ENCODE measurements at places on chromosomes 1 and 21.

DNA sequence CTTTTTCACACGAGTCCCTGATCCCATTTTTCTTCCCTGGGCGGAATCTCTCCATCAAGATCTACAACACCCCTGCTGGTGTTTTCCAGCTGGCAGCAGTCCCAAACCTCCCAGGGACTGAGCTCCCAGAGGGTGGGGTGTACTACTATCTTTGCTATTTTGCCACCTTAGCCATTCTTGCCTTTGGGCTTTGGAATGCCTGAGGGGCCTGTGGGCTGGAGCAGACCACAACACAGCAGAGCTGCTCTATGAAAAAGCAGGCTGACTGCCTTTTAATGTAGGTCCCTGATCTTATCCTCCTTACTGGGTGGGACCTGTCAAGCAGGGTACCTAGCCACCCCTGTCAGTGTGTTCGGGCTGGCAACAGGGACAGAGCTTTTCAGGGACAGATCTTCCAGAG lies 91.9 kb downstream of the KCNT2 start:
- H3K36me3 ChIP-seq = no peaks in the 10 kb centered on the region
- H3K4me3 ChIP-seq = no peak overlapping the region
- no peak overlapping the region for H3K27ac ChIP-seq
- H3K4me1 ChIP-seq = no peaks in the 10 kb centered on the region

GRCh38 chr1:26994020-26994786 lies 711 bp downstream of the TRNP1 start:
- H3K4me1 ChIP-seq = peaks cover 62% of the 10 kb centered on the region
- peak overlapping the region; percentile 70 for H3K4me3 ChIP-seq
- DNase-seq = no peak
- H3K27me3 ChIP-seq = 0 out of 2 replicates have a peak, but pooled peaks cover 6% of the 10 kb centered on the region
- H3K36me3 ChIP-seq = peaks cover 5% of the 10 kb centered on the region

GRCh38 chr1:25460020-25460419 lies 29.3 kb downstream of the MACO1 start:
- no peak overlapping the region for H3K4me3 ChIP-seq
- no peak overlapping the region for H3K27ac ChIP-seq
- no peak for DNase-seq
- no peaks in the 10 kb centered on the region for H3K4me1 ChIP-seq

GRCh38 chr1:24666794-24667193 lies 23.7 kb downstream of the SRRM1 start:
- peaks cover 5% of the 10 kb centered on the region for H3K4me1 ChIP-seq
- H3K27ac ChIP-seq = no peak overlapping the region
- peaks cover 97% of the 10 kb centered on the region for H3K36me3 ChIP-seq
- H3K4me3 ChIP-seq = no peak overlapping the region

GRCh38 chr1:71294178-71294577 lies 213.3 kb upstream of the ZRANB2 start:
- no peaks in the 10 kb centered on the region for H3K4me1 ChIP-seq
- no peak overlapping the region for H3K27ac ChIP-seq
- H3K27me3 ChIP-seq = no peaks in the 10 kb centered on the region
- H3K36me3 ChIP-seq = no peaks in the 10 kb centered on the region
- no peak overlapping the region for H3K4me3 ChIP-seq
- DNase-seq = no peak

DNA sequence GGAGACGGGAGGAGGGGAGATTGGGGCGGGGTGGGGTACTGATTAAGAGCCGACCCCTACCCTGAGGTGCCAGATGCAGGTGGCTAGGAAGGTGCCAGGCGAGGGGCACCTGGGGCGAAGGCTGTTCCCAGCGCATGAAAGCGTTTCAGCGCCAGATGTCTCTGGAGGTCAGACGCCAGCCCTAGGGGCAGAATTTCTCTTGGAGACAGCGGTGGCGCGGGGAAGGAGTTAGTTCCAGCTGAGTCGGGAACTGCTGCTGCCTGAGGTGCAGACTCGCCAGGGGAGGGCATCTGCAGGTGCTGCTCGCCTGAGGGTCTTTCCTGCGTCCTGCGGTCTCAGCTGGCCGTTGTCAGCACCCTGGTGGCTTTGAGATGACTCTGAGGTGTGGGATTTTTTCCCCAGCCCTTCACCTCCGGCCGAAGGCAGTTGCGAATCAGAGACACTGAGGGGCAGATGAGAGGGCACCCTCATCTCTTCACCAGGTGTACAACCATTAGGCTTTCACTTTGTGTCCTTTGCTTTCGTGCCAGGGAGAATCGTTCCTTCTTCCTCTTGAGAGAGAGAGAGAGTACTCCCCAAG lies 539 bp downstream of the CGN start:
- no peak overlapping the region for H3K27ac ChIP-seq
- peak overlapping the region; percentile 55 for H3K4me3 ChIP-seq
- peaks cover 25% of the 10 kb centered on the region for H3K4me1 ChIP-seq
- no peaks in the 10 kb centered on the region for H3K36me3 ChIP-seq
- no peak for DNase-seq
- peaks cover 2% of the 10 kb centered on the region for H3K27me3 ChIP-seq

DNA sequence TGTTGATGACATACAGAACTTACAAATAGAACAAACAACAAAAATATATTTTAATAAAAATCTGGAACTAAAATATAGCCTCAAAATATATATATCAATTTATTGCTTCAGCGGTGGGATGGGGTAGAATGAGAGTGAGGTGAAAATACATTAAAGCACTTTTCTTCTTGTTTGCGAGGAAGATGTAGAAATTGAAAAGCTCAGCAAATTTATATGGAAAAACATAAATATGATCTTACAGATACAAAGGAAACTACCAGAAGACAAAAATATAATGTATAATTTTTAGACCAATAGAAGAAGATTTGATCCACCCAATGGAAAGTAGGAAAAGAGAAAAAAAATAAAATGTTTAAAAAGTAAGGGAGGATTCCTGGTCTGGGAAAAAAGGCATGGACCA lies 372.2 kb downstream of the DISC1 start:
- no peak overlapping the region for H3K27ac ChIP-seq
- no peaks in the 10 kb centered on the region for H3K4me1 ChIP-seq
- no peaks in the 10 kb centered on the region for H3K36me3 ChIP-seq
- no peak for DNase-seq

GRCh38 chr1:175749075-175749474 lies 5.7 kb upstream of the TNR start:
- no peaks in the 10 kb centered on the region for H3K36me3 ChIP-seq
- no peak overlapping the region for H3K4me3 ChIP-seq
- no peaks in the 10 kb centered on the region for H3K27me3 ChIP-seq
- H3K4me1 ChIP-seq = no peaks in the 10 kb centered on the region
- no peak overlapping the region for H3K27ac ChIP-seq

- H3K4me3 ChIP-seq = no peak overlapping the region
- no peak overlapping the region for H3K27ac ChIP-seq
- no peaks in the 10 kb centered on the region for H3K36me3 ChIP-seq
- no peak for DNase-seq
- H3K27me3 ChIP-seq = no peaks in the 10 kb centered on the region
Observed at GRCh38 chr1:90291431-90292216, 296.7 kb downstream of the ZNF326 start.

DNA sequence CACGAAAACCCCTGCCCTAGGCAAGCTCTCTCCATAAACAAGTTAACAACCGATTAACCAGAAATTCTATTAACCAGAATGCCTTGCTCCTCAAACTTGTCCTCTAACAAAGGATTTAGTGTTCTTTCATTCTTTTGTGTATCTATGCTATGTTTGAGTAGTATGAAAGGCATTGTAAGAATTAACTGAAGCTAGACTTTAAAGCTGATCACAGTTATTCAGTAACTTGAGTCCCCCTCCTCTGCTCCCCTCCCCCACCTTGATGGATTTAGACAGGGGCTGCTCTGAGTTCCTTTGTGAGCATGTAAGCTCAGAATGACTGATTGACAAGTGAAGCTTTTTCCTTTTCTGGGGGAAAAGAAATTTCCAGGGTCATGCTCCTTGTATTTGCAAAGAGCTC lies 257.6 kb downstream of the TTLL7 start:
- no peak for DNase-seq
- no peak overlapping the region for H3K4me3 ChIP-seq
- H3K4me1 ChIP-seq = no peaks in the 10 kb centered on the region
- no peak overlapping the region for H3K27ac ChIP-seq

- H3K4me3 ChIP-seq = no peak overlapping the region
- no peaks in the 10 kb centered on the region for H3K36me3 ChIP-seq
- no peaks in the 10 kb centered on the region for H3K27me3 ChIP-seq
- no peak for DNase-seq
Observed at GRCh38 chr1:77342745-77343144, 60.9 kb downstream of the AK5 start.

DNA sequence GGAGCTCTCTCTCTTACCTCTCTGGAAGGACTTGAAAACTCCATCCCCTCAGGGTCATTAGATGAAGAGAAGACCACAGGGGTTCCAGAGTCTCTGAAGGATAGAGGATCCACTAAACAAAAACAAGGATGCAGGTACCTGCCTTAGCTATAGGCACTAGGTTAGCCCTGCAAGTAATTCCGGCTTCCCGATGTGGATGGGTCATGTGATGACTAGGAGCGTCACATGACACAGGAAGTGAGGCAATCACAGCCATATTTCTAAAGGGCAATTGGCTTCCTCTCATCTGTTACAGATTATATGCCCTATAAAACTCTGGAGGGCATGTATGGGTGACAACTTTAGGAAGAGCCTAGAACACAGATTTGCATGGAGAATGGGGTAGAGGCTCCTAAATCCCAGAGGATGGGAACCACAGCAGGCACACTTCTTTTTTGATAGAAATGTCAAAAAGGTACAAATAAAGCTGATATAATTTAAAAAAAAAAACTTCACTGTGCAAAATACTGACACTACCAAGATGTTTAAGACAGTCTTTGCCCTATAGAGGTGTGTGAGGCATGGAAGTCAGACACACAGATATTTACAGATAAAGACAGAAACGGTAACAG lies 14.1 kb downstream of the ENTREP3 start:
- H3K27me3 ChIP-seq = no peaks in the 10 kb centered on the region
- no peak overlapping the region for H3K27ac ChIP-seq
- H3K4me3 ChIP-seq = peak overlapping the region; percentile 21
- H3K4me1 ChIP-seq = peaks cover 25% of the 10 kb centered on the region
- peaks cover 12% of the 10 kb centered on the region for H3K36me3 ChIP-seq

- H3K36me3 ChIP-seq = no peaks in the 10 kb centered on the region
- H3K27ac ChIP-seq = no peak overlapping the region
- H3K27me3 ChIP-seq = no peaks in the 10 kb centered on the region
Observed at GRCh38 chr1:14912839-14913481, 240.6 kb upstream of the TMEM51 start.

DNA sequence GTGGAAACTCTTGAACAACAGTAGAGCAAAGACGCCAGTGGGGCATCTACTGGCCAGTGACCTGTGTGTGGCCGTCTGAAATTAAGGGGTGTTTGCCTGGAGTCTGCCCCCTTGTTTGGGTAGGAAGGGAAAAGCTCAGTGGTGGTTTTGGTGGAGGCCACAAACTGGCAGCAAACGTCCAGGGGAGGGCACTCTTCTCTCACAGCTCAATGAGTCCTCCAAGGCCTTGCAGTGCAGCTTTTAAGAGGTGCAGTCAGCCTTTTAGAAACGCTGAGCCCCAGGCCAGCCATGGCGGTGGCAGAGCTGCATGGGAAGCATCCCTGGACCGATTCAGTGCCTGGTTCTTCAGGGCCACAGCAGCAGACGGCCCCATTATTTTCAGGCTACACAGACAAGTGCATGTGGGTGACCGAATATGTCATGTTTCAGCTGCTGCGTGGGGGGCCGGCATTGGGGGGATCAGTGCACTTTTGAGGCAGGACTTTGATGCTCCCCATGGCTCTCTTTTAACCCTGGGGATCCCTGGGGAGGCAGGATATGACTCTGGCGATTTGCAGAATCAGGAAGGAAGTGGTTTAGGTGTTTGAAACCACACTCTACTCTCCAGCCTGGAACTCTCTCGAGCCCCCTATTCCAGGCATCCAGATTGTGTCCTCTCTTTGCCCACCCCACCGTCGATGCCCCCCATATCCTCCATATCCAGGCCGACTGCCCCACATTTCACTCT lies 414.0 kb downstream of the PRDM2 start:
- H3K27ac ChIP-seq = no peak overlapping the region
- DNase-seq = peak; percentile 3
- no peaks in the 10 kb centered on the region for H3K4me1 ChIP-seq
- H3K4me3 ChIP-seq = no peak overlapping the region

DNA sequence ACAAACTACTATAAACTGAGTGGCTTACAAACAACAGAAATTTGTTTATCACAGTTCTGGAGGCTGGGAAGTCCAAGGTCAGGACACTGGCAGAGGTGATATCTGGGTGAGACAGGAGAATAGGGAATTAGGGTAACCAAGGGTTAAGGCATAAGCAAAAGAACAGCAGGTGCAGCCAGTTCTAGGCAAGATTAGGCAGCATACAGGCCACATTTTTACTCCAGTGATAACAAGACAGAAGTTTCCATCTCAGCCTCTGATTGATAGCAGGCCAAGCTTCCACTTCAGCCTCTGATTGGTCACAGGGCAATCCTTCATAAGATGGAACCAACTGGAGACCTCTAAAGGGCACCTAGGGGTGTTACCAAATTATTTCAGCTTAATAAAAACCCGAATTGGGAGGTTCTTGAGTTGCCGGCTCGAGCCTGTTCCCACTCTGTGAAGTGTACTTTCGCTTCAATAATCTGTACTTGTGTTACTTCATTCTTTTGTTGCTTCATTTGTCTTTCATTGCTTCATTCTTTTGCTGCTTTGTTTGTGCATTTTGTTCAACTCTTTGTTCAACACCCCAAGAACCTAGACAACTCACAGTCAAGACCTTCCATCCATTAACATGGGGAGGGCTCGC lies 185.6 kb downstream of the TOMM20 start:
- DNase-seq = peak; percentile 9
- H3K4me3 ChIP-seq = no peak overlapping the region
- H3K4me1 ChIP-seq = no peaks in the 10 kb centered on the region
- no peaks in the 10 kb centered on the region for H3K27me3 ChIP-seq
- no peak overlapping the region for H3K27ac ChIP-seq

GRCh38 chr1:171583591-171584201 lies 38.3 kb upstream of the MYOCOS start:
- no peaks in the 10 kb centered on the region for H3K4me1 ChIP-seq
- H3K27ac ChIP-seq = no peak overlapping the region
- H3K36me3 ChIP-seq = peaks cover 86% of the 10 kb centered on the region
- no peak for DNase-seq

- no peaks in the 10 kb centered on the region for H3K4me1 ChIP-seq
- no peak for DNase-seq
- H3K36me3 ChIP-seq = no peaks in the 10 kb centered on the region
- no peak overlapping the region for H3K4me3 ChIP-seq
- H3K27me3 ChIP-seq = no peaks in the 10 kb centered on the region
Observed at GRCh38 chr1:34087986-34088385, 77.0 kb downstream of the CSMD2 start.

Data from SJSA1 (cell line).